ENCODE measurements at places on chromosomes 1 and 21.

GRCh38 chr21:42593007-42593814, 60.2 kb upstream of the PDE9A start:
- no peak for DNase-seq

GRCh38 chr1:34275150-34275549, 98.4 kb downstream of the C1orf94 start:
- DNase-seq, result no peak

DNA sequence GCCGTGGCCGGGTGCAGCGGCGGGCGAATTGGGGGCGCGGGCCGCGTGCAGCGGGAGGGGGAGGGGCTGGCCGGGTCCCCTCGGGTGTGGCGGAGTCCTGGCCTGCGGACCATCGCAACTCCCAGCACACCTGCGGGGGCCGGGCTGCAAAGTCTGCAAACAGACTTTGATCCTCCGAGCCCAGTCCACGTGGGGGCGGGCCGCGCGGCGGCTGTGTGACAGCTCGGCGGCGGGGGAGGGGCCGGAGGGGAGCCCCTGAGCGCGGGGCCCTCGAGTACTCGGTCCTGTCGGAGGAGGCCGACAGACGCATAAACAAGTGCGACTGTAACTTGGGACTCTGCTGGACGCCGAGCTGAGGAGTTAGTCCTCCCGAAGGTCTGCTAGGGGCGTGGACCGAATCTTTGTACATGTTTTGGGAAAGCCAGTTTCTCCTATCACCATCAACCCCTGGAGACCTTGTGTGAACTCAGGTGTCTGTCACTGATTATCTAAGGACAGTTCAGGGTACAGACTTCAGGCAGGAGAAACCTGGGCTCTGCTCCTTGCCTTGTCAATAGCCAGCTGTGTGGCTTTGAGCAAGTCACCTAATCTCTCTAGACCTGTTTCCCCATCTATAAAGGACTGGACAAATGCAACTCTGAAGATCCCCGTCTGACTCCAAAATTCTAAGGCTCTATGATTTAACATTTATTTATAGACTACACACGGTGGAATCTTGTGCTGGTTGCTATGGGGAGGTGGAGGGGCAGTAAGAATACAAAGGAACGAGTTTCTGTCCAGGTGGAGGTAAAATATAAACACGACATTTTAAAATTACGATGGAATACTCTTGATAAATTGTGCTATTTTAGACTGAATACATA, 710 bp upstream of the SLC30A1 start:
- DNase-seq, result peak; percentile 64

DNA sequence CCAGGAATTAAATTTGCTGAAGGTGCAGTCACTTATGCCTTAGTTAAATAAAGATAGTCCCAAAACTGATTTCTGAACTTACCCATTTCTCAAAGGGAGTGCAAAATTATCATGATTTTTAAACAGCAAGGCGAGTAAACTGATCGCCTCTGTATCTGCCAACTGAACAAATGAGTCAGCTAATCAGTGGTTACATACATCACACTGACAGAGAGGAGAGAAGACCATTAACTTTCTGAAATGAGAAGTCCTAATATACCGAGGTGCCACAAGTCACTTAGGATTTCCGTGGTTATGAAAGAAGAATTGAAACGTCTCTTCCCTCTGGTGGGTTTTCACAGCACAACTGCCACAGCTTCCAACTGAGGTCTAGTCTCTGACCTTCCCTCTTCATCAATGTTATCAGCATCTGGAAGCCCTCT, 400.7 kb downstream of the SMYD3 start:
- DNase-seq, result no peak

GRCh38 chr1:42211224-42211623, 46.7 kb upstream of the GUCA2A start:
- no peak for DNase-seq

All from stimulated activated CD8-positive, alpha-beta memory T cell treated with anti-CD3 and anti-CD28 coated beads, Interleukin-12 subunit alpha, Interleukin-12 subunit beta, amount 100 ng/mL, for 1 hour (primary cell).